H9 (cell line): ENCODE measurements at places on chromosomes 16 and 17. TPM values are rescaled to one million over a fixed set of nuclear protein-coding genes. Genes with fewer than 3 reads are reported as not detected.

SLC52A1 gene
- 0.15 and 0.17 TPM in 2 replicates for total RNA-seq

SGSH gene
- 19.8 and 21.6 TPM in 2 replicates for total RNA-seq

FBXW10B gene
- total RNA-seq = not detected in 2 replicates

DNA sequence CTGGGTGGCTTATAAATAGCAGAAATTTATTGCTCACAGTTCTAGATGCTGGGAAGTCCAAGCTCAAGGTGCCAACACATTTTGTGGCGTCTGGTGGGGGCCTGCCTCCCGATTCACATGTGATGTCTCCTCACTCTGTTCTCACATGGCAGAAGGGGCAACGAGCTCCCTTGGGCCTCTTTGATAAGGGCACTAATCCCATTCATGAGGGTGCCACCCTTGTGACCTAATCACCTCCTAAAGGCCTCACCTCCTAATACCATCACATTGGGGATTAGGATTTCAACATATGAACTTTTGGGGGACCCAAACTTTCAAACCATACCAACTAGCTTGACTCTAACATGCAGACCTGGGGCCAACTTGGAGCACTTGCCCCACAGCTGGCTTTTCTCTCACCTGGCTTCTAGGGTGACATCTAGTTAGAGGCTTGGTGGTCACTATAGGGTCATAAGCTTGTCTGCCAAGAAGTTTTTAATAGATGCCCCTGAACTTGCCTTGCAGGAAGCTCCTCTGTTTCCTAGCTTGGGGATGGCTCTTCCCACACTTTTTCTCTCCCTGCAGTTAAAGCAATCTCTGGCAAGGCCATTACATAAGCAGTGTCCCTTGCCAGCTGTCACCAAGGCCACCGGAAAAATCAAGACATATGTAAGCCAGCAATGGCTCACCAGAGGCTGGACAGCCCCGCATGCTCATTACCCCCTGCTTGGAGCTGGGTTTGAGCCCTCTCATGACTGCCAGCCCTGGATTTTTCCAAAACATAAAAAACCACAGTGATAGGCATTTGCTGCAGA, 8.4 kb upstream of the MED9 start:
- no peaks in the 10 kb centered on the region for H3K36me3 ChIP-seq
- H3K4me1 ChIP-seq = no peaks in the 10 kb centered on the region
- H3K4me3 ChIP-seq = no peak overlapping the region
- DNase-seq = no peak

DNA sequence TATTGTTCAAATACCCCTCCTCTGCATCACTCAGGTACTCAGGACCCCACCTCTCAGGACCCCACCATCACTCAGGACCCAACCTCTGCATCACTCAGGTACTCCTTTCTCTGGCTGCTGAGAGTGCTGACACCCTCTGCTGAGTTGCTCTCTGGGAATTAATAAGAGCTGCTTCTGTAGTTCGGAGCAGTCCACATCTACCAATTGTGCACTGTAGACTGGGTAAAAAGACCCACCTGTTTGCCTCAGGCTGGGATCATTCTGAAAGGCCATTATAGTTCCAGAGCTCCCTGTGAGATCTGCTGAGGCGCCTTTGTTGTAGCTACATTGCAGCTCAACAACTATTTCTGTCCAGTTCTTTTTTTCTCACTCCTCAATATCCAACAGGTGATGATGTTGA, 276.3 kb upstream of the MYOCD start:
- H3K27ac ChIP-seq = no peak overlapping the region
- no peak overlapping the region for H3K4me3 ChIP-seq
- H3K36me3 ChIP-seq = no peaks in the 10 kb centered on the region

DNA sequence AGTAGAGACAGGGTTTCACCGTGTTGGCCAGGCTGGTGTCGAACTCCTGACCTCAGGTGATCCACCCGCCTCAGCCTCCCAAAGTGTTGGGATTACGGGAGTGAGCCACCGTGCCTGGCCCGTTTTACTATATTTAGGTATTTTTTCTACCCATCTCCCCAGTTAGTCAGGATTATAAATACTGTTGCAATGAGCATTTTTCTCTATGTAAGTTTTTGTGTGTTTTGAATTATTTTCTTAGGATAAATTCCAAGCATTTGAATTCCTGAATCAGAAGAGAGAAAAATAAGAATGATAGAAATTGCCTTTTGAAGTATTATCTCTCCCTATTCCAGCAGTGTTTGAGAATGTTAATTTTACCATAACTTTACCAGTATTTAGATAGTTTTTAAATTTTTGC, 36.6 kb downstream of the KIAA0513 start:
- H3K36me3 ChIP-seq = no peaks in the 10 kb centered on the region
- H3K4me1 ChIP-seq = peaks cover 2% of the 10 kb centered on the region; the same call in 1 of the 2 replicates
- no peak overlapping the region for H3K27ac ChIP-seq
- no peak overlapping the region for H3K4me3 ChIP-seq
- no peaks in the 10 kb centered on the region for H3K27me3 ChIP-seq

DNA sequence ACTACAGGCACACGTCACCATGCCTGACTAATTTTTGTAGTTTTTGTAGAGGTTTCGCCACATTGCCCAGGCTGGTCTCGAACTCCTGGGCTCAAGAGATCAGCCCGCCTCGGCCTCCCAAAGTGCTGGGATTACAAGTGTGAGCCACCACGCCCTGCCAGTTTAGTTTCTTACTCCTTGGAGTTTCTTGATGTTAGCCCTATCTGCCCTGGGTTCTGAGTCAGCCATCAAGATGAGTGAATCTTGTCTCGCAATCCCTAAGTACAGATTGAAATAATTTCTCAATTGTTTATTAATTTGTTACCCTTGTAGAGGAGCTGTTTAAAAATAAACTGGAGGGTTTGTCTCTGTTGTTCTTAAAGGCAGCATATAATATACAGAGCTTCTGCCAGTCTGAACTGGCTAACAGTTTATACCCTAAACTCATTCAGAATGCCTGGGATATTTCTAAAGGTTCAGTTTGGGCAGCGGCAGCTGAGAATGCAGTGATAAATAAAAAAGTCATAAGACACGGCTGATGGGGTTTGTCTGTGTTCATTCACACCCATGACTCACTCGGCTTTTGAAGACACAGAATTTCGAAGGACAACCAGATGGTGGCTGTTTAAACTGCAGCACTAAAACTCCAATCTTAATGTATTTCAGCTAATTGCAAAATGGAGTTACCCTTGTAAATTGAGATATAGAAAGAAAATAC, 39.6 kb downstream of the GPRC5B start:
- no peak overlapping the region for H3K27ac ChIP-seq
- no peaks in the 10 kb centered on the region for H3K36me3 ChIP-seq
- DNase-seq = no peak
- H3K27me3 ChIP-seq = no peaks in the 10 kb centered on the region
- no peak overlapping the region for H3K4me3 ChIP-seq
- no peaks in the 10 kb centered on the region for H3K4me1 ChIP-seq

DNA sequence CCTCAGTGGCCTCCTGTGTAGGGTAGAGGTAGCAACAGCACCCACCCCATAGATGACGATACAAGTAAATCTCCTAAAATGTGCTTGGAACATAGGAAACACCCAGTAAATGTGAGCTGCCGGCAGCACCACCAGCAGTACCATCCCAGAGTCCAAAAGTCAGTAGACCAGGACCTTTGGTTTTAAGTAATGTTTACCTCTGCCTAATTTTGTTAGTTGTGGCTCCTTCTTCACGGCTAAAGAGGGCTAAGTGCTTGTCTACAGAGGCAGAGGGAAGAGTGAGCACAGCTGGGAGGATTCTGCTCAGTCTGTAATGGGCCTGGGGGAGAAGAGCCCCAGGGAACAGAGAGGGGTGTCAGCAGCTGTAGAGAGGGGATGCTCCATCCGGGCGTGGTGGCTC, 91.3 kb upstream of the FBXO47 start:
- no peaks in the 10 kb centered on the region; the same call in 1 of the 2 replicates for H3K36me3 ChIP-seq
- peak; percentile 19 for DNase-seq
- no peak overlapping the region for H3K27ac ChIP-seq

DNA sequence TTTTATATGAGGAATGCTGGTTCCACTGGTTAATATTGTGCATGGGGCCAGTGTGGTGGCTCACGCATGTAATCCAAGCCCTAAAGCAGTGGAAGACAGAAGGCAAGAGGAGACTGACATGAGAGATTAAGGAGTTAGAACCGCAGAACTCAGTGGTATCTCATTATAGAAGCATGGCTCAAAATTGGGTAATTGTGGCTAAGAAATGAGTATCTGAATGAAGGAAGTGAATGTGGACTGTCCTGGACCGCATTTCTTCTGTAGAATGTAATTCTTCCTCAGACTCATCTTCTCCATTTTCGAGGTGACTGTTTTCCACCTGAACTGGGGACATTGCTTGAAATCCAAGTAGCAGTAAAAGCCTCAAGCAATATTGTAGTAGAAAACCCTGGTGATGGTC, 42.6 kb upstream of the CDR2 start:
- no peaks in the 10 kb centered on the region for H3K4me1 ChIP-seq
- DNase-seq = no peak
- no peak overlapping the region for H3K4me3 ChIP-seq
- no peaks in the 10 kb centered on the region for H3K27me3 ChIP-seq
- no peak overlapping the region for H3K27ac ChIP-seq
